NCI-H2081 treated with DMSO at 0.1 percent for 48 hours (cell line): ENCODE measurements at places on chromosomes 16 and 17.

DNA sequence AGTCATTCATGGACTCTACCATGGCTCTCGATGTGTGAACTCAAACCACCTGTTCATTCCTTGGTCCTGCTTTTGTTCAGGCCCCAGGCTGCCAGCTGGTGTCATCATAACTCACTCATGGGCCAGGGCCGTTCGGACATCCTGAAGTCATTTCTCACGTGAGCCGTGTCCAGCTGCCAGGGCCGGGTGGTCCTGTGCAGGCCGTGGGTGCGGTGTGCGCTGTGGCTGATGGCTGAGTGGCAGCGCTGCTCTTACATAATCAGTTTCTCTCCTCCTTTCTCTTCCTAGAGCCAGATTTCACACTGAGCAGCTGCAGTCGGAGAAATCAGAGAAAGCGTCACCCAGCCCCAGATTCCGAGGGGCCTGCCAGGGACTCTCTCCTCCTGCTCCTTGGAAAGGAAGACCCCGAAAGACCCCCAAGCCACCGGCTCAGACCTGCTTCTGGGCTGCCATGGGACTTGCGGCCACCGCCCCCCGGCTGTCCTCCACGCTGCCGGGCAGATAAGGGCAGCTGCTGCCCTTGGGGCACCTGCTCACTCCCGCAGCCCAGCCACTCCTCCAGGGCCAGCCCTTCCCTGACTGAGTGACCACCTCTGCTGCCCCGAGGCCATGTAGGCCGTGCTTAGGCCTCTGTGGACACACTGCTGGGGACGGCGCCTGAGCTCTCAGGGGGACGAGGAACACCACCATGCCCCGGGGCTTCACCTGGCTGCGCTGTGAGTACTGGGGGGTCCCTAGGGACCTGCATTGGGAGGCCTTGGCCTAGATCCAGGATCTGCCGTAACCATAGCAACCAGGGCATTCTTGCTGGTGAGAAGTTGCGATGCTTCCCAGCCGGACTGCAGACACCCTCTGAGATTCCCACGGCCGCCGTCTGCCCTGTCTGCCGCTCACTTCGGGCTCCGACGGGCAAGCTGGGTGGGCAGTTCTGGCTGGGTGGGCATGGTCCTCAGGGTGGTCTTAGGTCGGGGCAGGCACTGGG lies at the start of gene IL34:
TSS of gene IL34 (plus strand) at position 300 of the 982 bp plus-strand sequence. CDS start at position 689, 389 bp downstream.
- no peak for DNase-seq

DNA sequence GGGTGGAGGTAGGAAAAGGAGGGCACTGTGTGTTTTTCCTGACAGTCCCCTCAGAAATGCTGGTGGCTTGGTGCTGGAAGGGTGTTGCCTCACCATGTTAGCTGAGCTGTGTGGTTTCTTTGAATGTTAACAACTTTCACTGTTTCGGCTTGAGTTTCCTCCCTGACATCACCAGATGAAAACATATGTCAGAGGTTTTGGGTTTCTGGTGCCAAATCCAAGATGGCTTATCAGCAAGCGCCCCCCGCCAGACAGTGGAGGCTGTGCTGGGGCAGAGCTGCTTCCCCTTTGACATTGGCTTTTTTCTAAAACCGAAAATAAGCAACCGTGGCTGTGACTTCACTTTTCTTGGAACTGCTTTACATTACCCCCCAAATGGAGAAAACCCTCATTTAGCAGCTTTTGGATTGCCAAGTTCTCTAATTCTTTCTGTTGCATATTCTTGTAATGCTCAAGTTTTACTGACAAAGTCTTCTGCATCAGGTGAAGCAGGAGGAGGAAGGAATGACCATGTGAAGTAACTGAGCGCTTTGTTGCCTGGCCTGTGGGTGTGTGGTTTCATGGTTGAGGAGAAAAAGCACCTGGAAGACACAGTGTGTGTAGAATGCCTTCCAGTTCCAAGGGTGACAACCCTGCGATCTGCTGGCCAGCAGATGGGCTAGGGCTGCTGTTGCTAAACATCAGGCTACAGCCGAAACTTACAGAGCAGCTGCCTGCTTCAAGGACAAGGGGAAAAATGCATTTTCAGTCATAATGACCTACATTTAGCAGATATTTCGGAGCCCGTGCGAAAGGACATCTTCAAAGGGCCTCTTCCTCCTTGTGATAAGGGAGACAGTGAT lies 9.7 kb downstream of the RMI2 start:
- no peak for DNase-seq

- no peak for DNase-seq
Observed at GRCh38 chr16:64440421-64440831, 681.4 kb downstream of the CDH11 start.

DNA sequence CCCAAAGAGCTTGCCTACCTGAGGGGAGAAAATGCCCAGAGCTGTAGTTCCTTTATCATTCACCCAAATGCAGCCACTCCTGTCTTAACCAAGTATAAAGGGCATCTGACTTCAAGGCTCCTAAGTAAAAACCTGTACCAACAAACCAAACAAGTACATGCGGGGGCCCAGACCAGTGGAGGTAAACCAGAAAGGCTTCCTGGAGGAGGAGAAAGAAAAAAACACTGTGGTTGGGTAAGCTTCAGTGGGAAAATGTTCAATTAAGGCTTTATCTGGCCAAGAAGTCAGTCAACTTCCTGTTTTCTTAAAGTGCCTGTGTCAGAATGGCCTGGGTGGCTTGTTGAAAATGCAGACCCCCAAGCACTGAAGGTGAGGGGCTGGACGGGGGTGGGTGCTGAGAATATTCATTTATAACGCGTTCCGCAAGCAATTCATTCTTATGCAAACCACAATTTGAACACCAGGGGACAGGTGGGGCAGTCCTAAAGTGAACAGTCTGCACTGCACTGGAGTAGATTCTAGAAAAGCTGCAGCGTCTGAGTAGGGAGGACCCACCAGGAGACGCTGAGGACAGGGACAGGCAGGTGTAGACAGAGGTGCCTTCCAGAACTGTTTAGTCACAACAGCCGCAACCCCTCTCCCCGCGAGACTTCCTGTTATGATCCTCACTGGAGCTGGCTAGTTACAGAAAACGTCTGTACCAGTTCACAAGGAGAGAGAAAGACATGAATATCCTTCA lies 467.1 kb downstream of the SOX9 start:
- peak; percentile 55 for DNase-seq

- DNase-seq = no peak
Observed at GRCh38 chr17:37466471-37466870, 23.2 kb upstream of the DUSP14 start.

- DNase-seq = peak; percentile 89
Observed at GRCh38 chr16:74666425-74667254, at the start of gene RFWD3. RFWD3 (minus strand) TSS chr16:74666877; CDS start chr16:74661449, 5,428 bp downstream.

GRCh38 chr17:40547785-40548478 lies 17.3 kb downstream of the CCR7 start:
- no peak for DNase-seq

DNA sequence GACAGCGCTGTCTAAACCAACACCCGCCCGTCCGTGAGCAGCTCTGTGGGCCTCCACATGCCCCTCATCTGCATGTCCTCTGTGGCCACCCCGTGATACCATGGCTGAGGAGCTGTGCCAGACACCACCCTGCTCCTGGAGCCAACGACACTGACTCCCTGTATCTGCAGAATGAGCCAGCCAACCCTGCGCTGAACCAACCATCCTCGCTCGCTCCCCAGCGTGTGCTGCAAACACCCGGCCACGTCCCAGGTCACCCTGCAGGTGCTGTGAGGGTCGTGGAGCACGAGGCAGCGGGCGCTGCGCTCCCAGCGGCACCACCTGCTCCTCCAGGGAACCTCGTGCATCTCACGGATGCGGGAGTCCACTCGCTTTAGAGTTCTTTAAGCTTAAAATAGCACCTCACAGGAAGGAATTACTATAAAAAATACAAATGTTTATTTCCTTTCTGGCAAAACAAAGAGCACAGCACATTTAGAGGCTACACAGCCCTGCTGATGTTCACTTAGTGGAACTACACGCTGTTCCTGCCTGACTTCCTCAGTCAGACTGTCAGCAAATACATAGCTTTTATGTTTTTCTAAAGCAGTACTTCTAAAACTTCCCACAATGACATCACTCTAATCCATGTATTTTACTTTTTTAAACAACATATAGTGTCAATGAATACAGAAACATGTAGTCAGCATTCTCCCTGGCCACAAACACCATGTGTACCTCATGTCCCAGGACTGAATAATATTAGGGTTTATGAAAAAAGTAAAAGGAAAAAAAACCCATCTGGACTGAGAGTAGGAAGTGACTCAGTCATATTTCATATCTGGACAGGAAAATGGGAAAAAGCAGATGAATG lies 43.5 kb downstream of the MAP1LC3B start:
- DNase-seq = no peak

DNA sequence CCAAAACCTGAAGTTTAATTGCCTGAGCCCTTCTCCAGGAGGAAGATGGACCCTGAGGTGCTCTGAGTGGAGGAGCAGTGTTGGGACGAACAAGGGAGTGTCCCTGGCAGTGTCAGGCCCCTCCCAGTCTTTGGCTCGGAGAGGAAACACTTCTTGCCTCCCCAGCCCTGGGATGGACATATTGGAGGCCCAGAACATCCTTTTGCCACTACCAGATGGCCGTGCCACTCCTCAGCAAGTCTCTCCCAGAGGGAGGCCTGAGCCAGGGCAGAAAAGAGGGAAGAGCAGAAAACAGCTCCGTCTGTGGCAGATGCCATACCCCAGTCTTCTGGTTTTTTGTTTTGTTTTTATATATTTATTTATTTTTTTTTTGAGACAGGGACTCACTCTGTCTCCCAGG lies 91.5 kb upstream of the CRHR1 start:
- DNase-seq = no peak

GRCh38 chr17:39069114-39069756 lies 82.2 kb downstream of the PLXDC1 start:
- peak; percentile 6 for DNase-seq

- no peak for DNase-seq
Observed at GRCh38 chr17:63151941-63152523, 186.0 kb downstream of the TANC2 start.

DNA sequence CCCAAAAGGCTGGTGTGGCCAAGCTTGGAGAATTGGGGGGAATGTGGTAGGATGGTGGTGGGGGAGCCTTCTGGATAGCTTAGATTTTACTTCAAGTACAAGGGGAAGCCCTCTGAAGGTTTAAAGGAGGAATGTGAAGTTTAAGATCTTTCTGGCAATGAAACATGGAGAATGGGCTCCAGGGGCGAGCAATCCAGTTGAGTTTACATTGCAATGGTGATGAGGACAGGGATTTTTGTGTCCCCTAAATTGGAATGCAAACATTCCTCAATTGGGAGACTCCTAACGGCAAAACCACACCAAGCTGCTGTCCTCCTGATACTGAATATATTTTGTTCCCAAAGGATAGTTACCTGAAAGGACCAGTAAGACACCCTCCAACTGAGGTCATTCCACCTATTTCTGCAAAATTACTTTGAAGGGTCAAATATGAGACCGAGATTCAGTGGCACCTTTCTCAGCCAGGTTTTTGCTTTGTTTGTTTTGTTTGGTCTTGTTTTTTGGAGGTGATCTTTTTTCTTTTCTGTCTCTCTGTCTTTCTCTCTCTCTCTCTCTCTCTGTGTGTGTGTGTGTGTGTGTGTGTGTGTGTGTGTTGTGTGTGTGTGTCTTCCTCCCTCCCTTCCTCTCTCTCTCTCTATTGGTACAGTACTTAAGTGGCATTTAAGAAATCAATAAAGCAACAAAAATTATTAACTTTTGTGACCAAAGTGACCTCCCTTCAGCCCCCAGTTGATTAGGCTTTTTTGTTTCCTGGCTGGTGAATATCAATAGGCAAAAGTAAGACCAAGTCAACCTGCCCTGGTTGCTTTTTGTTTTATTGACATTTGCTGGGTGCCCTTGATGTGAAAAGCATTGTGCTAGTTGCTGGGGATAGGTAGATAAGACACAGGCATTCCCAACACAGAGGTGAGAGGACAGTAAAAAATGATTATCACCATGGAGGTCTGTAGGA lies 16.4 kb upstream of the TAT start:
- DNase-seq = no peak

DNA sequence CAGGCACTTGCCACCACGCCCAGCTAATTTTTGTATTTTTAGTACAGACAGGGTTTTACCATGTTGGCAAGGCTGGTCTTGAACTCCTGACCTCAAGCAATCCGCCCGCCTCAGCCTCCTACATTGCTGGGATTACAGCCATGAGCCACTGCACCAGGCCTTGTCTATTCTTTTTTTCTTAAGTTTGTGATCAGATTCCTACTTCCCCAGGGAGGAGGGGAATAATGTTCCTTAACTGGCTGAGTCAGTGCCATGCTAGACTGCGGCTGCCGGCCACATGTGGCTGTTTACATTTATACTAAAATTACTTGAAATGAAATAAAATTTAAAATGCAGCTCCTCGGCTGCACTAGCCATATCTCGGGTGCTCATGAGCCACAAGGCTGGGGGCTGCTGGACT lies 27.8 kb upstream of the USP36 start:
- no peak for DNase-seq

DNA sequence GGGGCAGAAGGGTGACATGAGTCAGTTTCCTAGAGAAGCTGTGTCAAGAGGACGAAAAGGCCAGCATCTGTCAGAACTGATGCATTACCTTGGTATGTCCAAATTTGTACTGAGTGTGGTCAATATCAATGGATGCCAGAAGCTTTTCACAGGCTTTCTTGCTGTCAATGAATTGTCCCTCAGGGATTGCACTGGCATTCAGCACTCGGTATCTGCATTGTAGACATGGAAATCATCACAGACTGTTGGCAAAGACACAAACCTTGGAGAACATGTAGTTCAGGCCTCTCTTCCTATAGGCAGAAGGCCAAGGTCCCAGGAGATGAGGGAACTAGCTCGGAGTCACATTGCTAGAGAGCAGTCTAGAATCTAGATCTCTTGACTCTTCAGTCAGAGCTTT lies 16.6 kb downstream of the MYH3 start:
- DNase-seq = no peak

DNA sequence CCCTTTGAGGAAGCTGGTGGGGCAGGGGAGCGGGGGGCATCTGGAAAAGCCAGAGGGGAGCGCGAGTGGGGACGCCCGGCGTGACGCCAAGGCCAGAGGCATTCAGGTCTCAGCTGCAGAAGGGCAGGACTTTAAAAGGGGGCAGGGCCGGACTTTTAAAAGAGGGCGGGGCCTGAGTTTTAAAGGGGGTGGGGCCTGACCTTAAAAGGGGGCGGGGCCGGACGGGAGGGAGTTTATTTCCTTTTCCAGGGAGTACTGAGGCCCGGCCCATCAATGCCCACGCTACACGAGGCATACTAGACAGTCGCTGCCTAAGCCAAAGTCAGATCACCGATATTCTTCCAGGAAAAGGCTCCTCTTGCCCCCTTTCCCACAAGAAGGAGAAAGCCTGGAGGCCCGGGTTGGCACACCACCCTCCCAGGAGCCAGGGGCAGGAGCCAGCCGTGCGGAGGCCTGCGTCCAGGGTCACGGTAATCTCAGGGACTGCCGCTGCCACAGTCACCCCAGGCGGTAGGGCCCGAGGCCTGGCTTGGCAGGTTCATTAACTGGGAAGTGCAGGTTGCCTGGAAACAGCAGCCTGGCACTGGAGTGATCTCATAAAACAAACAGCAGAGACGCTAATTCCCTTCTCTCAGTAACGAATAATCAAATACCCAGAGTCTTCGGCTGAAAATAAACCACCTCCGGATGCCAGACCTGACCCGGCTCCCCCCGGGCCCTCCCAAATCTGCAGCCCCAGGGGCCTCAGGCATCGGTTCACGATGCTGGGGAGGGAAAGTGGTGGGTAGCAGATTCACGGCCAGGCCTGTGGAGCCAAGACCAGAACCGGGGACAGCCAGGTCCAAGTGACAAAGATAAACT lies 90.7 kb downstream of the TIMM22 start:
- DNase-seq = peak; percentile 68
